AG08395 (cell line): ENCODE measurements at places on chromosomes 16 and 17.
A peak's percentile ranks its signal among the peaks of the same experiment; 100 is the strongest.

DNA sequence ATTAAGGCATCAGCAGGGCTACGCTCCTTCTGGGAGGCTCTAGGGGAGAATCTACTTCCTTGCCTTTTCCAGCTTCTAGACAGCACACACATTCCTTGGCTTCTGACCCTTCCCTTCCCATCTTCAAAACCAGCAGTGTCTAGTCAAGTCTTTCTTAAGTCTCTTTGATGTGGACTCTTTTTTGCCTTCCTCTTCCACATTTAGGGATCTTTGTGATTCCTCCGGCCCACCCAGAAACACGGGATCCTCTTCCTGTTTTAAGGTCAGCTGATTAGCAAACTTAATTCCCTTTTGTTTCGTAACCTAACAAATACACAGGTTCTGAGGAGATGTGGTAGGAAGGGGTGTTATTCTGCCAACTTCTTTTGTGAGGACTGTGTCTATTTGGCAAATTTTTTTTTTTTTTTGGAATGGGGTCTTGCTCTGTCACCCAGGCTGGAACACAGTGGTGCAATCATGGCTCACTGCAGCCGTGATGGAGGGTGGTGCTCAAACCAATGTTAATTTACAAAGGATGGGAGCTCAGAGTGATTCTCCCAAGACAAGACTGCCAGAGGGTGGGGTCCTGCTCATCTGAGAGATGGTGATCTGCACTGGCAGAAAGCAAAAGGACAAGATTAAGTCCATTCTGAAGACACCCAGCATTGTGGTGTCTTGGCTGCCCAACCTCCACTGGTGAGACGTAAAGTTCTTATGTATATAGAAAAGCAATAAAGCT lies 14.7 kb downstream of the KNOP1 start:
- no peak for DNase-seq

DNA sequence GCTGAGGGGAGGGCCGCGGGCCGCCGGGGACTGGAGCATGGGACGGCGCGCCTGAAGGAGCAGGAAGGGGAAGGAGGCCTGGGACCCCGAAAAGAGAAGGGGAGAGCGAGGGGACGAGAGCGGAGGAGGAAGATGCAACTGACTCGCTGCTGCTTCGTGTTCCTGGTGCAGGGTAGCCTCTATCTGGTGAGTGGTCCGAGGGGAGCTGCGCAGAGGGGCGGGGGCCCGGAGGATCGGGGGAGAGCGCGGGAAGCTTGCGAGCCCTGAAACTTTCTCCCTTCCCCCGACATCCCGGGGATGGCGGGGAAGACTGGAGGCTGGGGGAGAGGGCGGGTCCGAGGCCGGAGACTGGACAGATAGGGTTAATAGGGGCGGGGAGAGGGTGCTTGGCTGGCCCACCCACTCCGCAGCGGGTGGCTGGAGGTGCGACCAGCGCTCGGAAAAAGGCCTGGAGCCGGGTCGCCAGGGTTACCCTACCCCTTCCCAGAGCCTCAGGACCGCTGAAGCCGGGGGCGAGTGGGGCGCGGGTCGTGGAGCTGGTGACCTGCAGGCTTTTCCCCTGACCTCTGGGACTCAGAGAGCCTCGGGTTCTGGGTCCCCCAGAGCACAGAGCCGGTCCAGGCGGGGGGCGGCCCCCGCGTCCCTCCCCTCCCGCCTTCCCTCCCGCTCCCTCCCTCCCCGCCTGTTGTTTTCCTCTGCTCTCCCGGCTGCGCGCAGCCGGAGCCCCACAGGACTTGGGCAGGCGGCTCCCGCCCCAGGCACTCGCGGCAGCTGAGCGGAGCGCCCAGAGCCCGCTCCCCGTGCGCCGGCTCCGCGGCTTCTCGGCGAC lies 631 bp downstream of the NXPH3 start:
- DNase-seq: peak; percentile 58

DNA sequence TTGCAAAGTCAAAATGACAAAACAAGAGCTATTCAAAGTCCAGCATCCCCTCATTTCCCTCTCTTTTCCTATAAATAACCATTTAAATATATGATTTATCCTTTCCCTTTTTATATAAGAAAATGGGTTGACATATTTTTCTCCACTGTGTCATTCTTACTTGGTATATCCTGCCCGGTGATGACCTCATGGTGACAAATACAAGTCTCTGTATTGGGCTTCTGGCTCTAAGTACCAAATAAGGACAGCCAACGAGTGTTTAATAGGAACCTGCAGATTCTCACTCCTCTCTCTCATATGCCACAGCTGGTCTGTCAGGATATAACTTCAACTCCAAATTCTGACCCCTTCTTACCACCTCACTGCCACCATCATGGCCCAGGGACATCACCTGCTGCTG lies 25.5 kb upstream of the CBLN1 start:
- no peak for DNase-seq

DNA sequence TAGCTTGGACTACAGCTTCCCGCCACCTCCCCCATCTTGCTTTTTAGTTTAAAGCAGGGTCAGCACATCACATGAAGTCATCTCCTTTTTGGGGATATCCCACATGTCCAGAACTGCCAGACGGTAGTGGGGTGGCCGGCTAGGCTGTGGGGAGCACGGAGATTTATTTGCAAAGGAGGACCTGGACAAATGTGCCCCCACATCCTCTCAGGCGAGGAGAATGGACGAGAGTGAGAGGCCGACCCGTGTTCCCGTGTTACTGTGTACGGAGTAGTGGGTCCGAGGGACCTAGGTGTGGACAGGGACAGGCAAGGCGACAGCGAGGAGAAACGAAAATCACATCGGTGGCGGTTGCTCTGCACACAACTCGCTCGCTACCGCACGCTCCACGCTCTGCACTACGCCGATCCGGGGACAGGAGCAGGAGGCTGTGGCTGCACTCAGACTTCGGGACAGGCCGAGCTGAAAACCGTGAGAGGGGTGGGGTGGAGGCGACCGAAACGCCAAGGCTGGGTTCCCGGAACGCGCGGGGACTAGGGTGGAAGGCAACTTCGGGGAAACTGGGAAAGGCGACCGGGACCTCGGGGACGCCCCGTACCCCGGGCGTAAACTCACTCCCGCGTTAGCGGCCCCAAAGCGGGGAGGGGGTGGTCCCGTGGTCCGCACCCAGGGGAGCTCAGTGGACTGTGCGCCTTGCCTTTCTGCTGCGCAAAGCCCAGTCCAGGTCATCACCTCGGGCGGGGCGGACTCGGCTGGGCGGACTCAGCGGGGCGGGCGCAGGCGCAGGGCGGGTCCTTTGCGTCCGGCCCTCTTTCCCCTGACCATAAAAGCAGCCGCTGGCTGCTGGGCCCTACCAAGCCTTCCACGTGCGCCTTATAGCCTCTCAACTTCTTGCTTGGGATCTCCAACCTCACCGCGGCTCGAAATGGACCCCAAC lies at the start of gene MT1A:
MT1A (plus strand) TSS at position 853 of the 937 bp plus-strand sequence; CDS start at position 926, 73 bp downstream.
- peak; percentile 79 for DNase-seq

- DNase-seq: peak; percentile 65
Measured at GRCh38 chr17:79188048-79188447, 113.4 kb downstream of the ENGASE start.

DNA sequence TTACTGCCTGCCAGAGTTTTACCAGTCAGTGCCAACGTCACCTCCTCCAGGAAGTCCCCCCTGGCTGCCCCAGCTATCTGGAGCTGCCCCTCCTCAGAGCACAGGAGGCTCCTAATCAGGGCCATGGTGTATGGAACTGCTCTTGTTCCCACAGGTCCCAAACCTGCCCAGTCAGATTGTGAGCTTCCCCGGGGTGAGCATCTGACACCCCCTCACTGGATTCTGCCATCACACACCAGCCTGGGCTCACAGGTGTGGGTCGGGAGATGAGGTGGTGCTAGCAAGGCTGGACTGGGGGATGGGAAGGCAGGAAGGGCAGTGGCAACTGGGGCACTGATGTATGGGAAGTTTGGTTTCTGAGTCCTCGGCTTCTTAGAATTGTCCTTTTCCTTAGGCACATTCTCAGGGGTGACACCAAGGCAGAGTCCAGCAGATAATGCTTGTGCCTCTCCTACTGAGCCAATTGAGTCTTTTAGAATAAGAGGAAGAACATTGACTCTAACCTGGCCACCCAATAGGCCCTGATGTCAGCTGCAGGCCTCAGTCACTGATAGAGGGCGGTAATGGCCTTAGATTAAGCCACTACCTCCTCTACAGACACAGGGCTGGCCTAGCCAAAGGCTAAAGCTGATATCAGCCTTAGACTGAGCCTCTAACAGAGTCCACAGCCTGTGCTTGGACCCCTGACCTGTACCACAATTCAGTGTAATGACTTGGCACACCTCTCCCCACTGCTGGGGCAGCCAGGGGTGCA lies 107.9 kb downstream of the WSCD1 start:
- DNase-seq: no peak

DNA sequence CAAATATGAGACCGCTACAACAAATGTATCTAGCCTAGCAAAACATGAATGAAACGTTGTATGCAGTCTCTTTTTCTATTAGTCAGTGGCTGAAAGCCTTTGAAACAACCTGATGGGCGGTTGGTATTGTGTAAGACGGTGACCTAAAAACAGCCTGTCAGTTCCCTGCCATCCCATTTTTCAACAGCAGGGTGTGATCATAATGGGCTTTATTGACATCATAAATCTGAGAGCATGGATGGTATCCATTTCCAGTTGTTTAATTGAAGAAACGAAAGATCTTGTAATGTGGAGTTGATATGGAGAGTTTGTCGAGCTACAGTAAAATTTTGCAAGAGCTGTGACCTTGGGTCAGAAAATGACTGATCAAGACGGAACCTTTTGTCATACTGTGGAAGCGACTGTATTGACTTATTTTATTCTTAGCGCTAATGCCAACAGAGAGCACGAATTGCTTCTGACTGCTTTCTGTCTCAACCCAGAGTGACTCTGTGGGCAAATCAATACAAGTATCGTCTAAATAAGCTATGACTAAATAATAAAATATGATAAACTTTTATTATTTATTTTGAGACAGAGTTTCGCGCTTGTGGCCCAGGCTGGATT lies 12.3 kb upstream of the MEIOB start:
- no peak for DNase-seq

DNA sequence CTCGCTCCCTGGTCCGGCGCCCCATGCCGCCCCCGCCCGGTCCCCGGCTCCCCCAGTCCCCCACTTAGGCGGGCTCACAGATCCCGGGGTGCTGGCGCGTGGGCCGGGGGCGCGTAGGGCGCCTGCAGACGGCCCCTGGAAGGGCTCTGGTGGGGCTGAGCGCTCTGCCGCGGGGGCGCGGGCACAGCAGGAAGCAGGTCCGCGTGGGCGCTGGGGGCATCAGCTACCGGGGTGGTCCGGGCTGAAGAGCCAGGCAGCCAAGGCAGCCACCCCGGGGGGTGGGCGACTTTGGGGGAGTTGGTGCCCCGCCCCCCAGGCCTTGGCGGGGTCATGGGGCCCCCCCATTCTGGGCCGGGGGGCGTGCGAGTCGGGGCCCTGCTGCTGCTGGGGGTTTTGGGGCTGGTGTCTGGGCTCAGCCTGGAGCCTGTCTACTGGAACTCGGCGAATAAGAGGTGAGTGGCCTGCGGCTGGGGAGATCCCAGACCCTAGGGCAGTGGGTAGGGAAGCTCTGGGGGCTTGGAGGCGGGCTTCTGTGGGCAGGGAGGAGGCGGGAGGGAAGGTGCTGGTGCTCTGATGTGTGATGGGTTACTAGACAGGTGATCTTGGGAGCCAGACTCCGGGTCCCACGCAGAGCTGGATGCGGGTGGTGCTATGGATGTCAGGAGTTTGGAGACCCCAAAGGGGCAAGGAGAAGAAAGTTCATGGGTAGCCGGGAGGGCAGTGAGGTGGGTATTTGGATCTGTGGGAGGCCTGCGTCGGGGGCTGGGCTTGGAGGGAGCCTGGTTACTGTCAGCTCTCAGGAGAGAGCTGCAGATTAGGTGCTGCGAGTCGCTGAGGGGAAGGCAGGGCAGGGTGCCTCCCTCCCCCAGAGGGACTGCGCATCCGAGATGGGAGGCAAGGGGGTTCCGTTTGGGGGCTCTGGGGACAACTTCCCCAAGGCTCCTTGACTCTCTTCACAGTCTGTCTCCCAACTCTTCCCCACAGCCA lies 560 bp downstream of the EFNB3 start:
- no peak for DNase-seq

DNA sequence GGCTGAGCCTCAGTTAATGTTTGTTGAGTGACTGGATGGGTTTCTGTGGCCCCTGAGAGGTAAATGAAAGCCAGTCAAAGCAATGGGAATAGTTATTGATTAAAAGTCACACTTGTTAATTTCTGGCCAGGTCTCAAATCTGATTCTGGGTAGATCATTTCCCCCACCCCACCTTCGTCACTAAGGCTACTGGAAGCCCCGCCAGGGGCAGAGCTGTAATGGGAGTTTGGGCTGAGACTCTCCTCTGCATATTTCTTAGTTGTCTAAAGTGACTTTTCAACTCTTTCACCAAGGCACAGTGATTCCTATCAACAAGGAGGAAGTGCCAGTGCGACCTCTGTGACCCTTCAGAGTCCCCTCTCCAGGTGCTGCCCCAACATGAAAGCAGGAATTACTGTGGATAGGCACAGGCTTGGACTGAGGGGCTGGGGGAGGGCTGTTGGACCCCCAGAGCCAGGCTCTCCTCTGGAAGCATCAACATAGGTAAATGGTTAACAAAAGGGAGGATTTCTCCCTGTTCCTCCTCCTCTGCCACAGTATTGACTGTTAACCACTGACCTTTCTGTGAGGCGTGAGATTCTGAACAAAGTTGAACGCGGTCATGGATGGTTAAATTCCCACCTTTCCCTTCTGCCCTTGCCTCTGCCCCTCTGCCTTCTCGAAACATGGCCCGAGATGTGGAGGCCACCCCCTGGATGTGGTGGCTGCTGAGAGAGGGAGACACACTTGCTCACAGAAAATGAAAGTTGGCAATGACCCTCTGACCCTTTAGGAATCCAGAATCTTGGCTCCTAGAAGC lies 20.8 kb upstream of the TBX2 start:
- no peak for DNase-seq

GRCh38 chr17:44607836-44608690 lies 48.2 kb upstream of the MEIOC start:
- DNase-seq: peak; percentile 85

DNA sequence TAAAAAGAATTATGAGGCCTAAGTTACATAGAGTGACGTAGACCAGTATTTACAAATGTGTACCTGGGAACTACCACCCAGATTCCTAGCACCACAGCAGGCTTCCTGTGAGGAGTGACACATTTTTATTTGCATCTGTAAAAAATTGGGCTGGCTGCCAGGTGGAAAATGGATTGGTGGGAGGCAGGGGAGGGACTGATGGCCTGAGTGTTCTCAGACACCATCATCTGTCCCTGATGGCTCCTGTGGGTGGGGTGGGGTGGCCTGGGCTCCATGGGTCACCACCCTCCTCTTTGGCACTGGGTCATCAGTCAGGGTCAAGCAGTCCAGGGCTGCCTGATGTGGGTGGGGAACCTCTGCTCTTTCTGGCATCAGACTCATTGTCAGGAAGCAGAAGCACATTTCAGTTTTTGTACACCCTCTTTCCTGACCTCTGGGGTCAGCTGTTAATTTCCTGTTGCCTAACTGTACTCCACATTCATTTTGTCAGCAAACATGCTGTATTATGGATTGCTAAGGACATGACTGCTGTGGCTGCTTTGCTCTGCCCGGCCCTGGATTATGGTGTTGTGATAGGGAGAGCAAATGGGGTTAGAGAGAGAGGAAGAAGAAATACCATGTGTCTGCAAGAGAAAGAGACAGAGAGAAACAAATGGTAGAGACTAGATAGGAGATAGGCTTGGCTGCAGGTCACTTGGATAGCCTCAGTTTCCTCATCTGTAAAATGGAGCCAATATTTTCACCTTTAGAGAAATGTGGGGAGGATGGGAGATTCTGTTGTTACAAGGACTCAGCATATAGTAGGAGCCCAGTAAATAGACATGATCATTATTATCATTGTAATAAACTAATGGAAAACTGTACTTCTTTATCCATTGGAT lies 11.6 kb upstream of the MFAP4 start:
- DNase-seq: no peak

GRCh38 chr17:56661906-56662305 lies 68.4 kb downstream of the NOG start:
- no peak for DNase-seq
